ENCODE measurements at places on chromosomes 12 and 14.

DNA sequence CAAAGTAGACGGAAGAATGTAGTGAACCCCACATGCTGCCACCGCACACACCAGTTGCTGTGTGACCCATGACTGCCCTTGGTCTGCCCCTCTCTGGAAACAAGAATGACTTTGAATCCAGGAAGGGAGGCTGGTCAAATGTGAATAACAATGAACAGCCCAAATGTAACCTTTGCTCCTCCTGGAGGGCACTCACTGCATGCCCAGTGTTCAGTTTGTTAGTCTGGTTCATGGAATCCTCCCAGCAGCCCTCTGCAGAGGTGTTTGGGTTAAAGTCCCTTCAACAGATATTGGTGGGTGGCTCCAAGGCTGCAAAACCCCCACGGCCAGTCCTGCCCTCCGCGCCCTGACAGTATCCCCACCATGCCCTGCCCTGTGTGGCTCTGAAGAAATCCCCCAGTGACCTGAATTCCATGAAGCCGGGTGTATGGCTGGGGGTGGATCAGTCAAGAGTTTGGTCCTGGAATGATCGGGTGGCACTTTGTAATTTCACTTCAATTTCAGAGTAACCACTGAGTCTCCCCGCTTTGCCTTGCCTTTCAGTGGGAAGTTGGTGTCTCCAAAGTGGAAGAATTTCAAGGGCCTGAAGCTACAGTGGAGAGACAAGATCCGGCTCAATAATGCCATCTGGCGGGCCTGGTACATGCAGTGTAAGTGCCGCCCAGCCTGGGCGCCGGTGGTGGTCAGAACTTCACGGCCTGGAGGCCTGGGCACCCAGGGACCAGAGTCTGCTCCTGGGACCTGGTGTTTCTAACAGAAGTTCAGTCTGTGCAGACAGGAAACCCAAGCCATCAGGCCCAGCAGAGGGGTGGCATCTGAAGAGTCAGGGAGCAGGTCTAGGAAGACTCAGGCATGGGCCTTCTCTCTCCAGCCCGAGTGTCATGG, 47.1 kb downstream of the IL31 start:
- no peak for DNase-seq

DNA sequence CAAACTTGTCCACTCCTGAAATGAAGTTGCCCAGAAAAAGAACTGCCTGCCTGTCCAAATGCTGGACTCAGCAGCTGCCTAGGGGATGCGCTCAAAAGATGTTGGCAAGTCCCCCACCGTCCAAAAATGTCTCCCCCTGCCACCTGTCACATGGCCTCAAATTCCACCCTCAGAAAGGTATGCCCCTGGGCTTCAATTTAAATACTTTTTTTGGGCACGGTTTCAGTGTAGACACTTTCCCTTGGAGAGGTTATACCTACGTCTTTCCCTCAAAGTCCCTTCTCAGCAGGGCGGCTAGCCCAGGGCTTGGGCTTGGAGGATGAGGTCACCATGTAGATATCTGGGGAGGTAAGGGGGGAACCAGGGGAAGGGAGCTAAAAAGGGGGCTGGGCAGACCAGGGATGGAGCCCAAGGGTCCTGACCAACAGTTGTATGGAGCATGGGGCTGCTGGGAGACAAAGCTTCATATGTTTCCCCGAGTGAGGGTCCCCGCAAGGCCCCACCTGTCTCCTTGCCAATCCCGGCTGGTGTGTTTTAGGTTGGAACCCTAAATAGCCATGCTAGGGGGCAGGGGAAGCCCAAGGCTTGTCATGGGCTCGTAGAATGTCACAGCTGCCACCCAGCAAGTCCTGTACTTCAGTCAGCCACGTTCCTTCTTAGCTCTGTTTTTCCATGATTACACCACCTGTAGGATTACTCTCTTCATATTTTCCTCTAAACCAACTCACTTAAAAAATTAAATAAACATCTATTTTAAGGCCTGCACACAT, 131.2 kb upstream of the TBX3 start:
- DNase-seq, result no peak

- no peak for DNase-seq
Measured at GRCh38 chr12:1574865-1575259, 19.5 kb downstream of the FBXL14 start.

- peak; percentile 62 for DNase-seq
Measured at GRCh38 chr12:12182703-12183365, 84.0 kb downstream of the LRP6 start.

GRCh38 chr14:33350366-33350990, 411.8 kb downstream of the NPAS3 start:
- DNase-seq, result no peak

DNA sequence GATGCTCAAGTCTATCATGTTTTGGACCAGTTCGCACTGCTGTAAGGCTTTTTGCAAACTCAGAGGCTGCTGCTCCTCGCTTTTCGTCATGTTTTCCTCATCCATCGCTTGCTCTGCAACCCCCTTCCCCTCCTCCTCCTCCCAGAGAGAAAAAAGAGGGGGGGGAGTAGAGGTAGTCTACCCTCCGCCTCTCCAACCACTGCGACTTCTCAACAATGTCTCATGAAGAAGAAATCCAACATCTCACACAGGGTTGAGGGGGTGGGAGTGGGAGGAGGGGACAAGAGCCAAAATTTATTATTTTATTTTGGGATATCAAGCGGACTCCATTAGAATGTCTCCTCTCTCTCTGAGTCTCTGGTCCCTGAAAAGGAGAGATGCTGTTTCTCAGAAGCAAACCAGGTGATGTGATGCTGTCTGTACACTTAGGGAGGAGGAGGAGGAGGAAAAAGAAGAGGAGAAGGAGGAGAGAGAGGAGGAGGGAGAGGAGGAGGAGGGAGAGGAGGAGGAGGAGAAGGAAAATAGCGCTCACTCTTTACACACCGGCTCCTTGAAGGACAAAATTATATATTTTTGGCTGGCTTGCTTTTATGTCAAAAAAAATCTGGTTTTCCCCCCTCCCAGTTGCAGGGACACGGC, 520 bp downstream of the KSR2 start:
- no peak for DNase-seq

DNA sequence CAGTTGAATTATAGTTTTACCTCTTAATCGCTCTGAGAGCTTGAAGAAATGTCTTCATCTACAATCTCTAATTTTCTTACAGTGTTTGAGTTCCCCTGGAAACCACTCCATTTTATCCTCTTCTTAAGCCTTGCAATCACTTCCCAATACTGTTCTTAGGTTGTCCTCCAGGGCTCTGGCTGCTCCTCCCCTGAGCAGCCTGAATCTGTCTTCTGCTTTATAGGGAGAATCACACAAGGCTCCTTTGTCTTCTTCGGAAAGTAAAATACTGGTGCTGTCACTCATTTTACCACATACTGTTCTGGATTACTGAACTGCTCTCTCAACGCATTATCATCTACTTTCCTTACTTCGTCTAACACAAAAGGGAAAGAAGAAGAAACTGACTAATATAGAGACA, 133.7 kb downstream of the MDGA2 start:
- no peak for DNase-seq

DNA sequence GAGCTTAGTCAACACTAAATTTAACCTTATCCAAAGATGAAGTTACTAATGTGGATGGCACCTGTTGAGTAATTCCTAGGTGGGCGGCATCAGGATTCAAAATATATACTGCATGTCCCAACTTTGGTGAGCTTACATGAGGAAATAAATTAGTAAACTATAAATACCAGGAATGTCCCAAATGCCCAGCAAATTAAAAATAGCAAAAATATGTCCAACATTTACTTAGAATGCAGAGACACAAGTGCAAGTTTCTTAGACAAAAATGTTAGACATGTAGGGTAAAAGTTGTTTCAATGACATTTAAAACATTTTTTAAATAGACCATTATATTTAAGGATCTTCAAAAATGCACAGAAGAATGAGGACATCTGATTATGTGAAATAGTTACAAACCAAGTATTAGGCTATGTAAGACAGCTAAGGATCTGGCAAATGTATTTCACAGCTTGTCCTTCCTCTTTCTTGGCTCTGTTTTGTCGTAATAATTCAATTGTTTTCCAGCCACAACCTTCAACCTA, 115.9 kb downstream of the NAV3 start:
- DNase-seq, result peak; percentile 75

GRCh38 chr14:77889971-77890442, 90.1 kb downstream of the ADCK1 start:
- DNase-seq, result peak; percentile 77

DNA sequence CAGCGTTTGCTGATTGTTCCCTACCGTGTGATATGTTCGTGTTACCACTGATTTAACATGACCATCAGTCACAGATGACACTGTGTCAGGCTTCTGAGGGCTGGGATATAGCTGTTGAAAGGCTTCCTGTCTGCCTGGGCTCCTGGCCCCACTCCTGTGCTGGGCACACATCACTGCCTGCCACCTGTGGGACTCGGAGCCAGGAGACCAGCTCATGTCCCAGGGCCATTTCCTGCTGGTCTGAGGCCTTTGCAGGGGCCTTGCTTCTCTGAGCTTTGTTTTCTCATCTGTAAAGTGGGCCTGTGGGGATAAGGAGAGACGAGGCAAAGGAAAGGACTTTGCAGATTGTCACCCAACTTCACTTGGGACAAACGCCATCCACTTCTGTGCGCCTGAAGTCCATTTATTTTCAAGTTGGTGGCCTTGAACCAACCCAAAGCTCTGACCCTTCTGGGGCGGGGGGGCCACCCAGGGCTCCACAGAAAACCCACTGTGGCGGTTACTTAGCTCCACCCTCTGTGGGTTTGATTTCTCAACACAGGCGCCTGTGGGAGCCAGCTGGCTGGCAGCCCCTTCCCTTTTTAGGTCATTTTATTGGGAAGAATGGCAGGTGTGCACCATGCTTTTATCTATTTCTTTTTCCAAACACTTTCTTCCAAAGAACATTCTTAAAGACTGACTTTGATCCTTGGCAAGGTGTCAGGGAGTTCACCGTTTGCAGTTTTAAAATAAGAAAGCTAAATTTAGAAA, 54.1 kb downstream of the BEGAIN start:
- peak; percentile 56 for DNase-seq

DNA sequence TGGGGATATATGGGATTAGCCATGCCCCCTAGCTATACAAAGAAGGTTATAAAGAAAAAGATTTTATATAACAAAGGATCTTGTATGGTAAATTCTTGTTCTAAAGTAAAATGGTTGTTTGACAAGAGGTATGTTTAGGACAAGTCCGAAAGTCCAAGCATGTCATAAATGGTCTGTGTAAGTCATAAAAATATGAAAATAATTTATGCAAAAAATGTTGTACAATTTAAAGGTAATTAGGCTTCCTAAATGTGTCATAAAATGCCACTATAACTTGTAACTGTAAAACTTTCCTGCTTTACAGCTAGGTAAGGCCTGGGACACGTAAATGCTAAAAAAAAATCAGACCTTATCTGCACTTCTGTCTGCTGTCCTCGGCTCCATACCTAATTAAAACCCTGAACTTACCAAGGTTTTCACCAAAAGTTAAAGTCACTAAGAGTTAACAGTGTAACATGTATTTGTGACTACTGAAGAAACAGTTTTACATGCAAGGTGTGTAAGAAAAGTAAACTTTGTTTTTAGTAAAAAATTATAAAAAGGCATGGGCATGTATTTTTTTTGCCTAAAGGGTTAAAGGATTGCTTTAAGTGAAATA, 110.0 kb upstream of the RESF1 start:
- no peak for DNase-seq

- no peak for DNase-seq
Measured at GRCh38 chr14:68734231-68734732, 58.6 kb downstream of the ZFP36L1 start.

DNA sequence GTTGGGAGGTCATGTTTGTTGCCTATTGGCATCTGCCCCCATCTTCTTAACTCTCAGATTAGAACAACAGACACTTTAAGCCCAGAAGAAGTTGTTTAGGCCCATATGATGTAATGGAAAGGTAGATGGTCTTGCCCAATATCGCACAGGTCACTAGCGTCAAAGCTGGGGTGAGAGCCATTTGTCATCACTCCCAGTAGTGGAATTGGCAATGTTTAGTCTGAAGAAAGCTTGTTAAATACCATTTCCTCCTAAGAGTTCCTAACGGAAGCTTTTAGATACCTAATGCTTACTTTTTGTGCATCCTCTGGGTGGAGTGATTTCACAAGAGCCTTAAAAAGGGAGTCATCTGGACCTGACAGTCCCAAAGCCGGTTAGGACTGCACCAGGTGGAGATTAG, 125.4 kb downstream of the DACT1 start:
- no peak for DNase-seq

DNA sequence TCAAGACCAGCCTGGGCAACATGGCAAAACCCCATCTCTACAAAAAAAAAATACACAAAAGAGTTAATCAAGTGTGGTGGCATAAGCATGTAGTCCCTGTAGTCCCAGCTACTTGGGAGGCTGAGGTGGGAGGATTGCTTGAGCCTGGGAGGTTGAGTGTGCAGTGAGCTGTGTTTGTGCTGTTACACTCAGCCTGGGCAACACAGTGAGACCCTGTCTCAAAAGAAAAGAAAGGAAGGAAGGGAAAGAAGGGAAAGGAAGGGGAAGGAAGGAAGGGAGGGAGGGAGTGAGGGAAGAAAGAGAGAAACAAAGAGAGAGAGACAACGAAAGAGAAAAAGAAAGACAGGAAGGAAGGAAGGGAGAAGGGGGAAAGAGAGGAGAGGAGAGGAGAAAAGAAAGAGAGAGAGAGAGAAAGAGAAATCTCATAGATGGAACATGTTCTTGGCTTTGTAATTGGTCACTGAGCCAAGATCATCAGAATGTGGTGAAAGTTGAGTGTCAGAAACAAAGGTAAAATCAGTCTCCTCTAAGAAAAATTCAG, 26.8 kb upstream of the NAP1L1 start:
- DNase-seq, result no peak

GRCh38 chr12:124916374-124917134, 2.1 kb upstream of the UBC start:
- peak; percentile 87 for DNase-seq

- DNase-seq, result no peak
Measured at GRCh38 chr12:91743704-91744321, 401.8 kb downstream of the BTG1 start.

GRCh38 chr12:101455685-101456084, 19.5 kb upstream of the SPIC start:
- no peak for DNase-seq

GRCh38 chr14:88212691-88213090, 110.4 kb downstream of the KCNK10 start:
- DNase-seq, result no peak

GRCh38 chr14:39302124-39302810, 68.6 kb downstream of the MIA2 start:
- no peak for DNase-seq

DNA sequence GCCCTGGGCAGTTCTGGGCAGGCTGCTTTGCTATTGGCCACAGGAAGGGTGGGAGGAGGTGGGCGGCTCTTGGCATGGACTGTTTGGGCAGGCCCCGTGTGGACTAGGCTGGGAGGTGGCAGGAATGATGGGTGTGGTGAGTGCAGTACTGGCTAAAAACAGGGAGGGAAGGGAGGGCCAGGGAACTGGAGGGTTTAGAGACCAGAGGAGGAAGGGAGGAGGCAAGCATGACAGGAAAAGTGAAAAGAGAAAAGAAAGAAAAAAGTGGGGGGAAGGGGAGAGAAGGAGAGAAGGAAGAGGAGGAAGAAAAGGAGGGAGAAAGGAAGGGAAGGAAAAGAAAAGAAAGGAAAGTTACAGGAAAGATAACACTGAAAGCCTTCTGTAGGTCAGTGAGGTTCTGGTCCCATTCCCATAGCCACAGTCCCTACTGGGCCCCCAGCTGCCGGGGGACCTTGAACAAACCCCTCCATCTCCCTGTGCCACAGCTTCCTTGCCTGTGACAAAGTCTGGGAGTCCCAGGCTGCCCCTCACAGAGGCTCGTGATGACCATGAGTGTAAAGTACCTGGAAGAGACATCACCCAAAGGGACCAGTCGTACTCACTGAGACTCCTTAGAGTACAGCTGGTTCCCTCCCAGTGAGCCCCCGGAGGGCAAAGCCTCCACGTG, 1.1 kb upstream of the C14orf132 start:
- no peak for DNase-seq

Measured in fibroblast of skin of abdomen (primary cell).